ENCODE measurements at places on chromosomes 5 and 9.

- no peak for DNase-seq
Observed at GRCh38 chr9:91534374-91534773, 110.7 kb upstream of the NFIL3 start.

- DNase-seq: no peak
Observed at GRCh38 chr9:16131264-16131663, 578.4 kb downstream of the CCDC171 start.

- no peak for DNase-seq
Observed at GRCh38 chr5:171520300-171521174, 101.1 kb downstream of the FGF18 start.

DNA sequence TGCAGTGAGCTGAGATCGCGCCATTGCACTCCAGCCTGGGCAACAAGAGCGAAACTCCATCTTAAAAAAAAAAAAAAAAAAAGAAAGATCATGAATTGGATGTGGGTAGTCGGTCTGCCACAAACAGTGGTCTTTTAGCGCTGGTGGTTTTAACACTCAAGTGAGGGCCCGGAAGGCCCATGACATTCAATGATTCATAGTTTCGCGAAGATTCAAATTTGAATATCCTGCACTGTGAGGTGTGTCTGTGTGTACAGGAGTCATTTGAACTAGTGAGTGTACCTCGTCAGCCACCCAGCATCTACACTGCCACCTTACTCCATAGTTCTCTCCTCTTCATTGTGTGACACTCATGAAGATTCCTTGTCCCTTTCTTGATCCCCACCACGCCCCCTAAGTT lies 41.3 kb downstream of the CFAP77 start:
- no peak for DNase-seq

DNA sequence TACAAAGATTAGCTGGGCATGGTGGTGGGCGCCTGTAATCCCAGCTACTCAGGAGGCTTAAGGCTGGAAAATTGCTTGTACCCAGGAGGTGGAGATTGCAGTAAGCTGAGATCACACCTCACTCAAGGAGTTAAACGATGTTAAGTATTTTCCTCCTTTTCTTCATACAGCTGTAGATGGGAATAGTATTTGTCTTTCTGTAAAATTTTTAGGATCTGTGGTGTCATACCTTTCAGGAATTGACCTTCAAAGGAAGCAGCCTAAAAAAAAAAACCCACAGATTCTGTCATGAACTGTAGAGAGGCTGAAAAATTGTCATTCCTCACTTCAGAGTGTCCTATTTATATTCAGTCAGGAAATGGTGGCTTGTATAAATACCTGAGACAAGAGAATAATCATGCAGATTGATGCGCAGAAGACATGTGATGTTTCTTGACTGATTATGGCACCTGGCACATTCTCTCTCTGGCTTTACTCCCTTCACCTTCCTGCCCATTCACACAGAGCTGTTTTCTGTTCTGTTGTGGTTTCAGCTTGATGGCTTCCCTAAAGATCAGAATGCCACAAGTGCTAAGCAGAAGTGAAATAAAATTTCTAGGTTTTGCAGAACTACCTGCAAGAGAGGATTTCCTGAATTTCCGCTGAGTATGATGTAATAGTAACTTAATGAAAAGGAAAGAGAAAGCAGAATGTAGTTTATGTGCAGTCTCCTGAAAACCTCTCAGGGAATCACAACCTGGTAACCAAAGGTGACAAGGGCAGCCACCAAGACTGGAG lies 3.8 kb downstream of the IFNA1 start:
- DNase-seq: no peak

- DNase-seq: no peak
Observed at GRCh38 chr9:15746905-15747304, 194.1 kb downstream of the CCDC171 start.

- no peak for DNase-seq
Observed at GRCh38 chr5:108669462-108669861, 78.2 kb upstream of the FER start.

DNA sequence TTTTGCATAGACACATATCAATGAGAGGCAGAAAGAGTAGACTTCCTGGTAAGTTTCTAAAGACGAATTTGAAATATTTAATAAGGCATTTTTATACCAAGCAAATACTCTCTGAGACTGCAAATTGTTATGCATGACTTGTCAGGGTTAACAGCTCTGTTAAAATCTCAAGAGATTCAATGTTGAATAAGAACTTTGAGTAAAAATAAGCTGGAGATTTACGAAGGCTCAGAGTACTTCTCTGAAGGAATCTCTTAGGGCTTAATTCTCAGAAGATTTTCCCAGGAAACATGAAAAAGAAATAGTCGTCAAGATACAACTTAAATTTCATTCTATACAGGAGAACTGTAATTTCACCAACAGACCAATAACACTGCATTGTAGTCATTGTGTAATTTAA lies 259.4 kb downstream of the CDH18 start:
- DNase-seq: no peak

DNA sequence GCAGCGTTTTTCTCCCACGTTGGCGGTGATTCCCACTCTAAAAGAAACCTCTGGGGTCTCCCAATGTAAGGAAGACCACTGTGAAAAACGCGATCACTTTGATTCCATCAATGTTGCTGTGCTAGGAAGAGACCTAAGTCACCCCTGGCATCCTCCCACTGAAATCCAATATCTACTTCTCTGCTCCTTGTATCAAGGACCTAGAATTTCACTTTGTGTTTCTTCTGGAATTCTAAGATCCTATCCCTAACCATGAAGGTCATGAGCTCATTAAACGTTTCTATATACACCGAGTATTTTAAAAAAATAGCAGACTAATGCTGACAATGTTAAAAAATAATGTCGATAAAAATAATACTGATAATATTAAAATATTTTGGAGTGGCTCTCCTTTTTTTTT lies 118.8 kb upstream of the MYO10 start:
- no peak for DNase-seq

GRCh38 chr5:137192293-137192743 lies 306.8 kb downstream of the SPOCK1 start:
- DNase-seq: no peak

Measured in activated T-helper 1 cell treated with anti-CD3 and anti-CD28 coated beads, Interleukin-2, amount 50 U/mL, for 16 hours (primary cell).